ENCODE measurements at places on chromosomes 12 and 14. TPM values are rescaled to one million over a fixed set of nuclear protein-coding genes. Genes with fewer than 3 reads are reported as not detected.

Gene TAC3
- not detected for total RNA-seq

Gene DYRK2
- 42.5 TPM for total RNA-seq

GRCh38 chr12:124036171-124036598 lies 63.2 kb downstream of the ZNF664 start:
- H3K36me3 ChIP-seq: no peaks in the 10 kb centered on the region
- H3K4me1 ChIP-seq: no peaks in the 10 kb centered on the region
- H3K27ac ChIP-seq: no peak overlapping the region
- no peaks in the 10 kb centered on the region for H3K27me3 ChIP-seq

DNA sequence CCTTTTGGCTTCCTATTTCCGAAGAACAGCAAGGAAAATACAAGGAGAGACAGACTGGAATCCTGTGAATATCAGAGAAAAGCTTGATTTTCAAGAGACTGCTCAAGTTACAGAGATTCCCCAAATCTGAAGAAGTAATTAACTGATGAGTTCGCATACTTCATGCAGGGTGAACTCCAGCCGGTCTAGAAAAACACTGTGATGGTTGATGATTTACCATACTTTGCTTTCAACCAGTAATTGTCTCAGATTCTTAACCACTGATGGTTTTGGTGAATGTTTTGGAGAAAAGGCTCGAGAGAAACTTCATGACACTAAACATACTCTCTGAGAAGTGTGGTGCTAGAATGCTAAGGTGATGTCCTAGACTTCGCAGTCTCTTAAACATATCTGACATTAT lies 4.4 kb upstream of the PLXNC1 start:
- H3K4me3 ChIP-seq: no peak overlapping the region
- H3K27me3 ChIP-seq: no peaks in the 10 kb centered on the region
- DNase-seq: no peak
- no peak overlapping the region for H3K27ac ChIP-seq
- H3K36me3 ChIP-seq: no peaks in the 10 kb centered on the region

DNA sequence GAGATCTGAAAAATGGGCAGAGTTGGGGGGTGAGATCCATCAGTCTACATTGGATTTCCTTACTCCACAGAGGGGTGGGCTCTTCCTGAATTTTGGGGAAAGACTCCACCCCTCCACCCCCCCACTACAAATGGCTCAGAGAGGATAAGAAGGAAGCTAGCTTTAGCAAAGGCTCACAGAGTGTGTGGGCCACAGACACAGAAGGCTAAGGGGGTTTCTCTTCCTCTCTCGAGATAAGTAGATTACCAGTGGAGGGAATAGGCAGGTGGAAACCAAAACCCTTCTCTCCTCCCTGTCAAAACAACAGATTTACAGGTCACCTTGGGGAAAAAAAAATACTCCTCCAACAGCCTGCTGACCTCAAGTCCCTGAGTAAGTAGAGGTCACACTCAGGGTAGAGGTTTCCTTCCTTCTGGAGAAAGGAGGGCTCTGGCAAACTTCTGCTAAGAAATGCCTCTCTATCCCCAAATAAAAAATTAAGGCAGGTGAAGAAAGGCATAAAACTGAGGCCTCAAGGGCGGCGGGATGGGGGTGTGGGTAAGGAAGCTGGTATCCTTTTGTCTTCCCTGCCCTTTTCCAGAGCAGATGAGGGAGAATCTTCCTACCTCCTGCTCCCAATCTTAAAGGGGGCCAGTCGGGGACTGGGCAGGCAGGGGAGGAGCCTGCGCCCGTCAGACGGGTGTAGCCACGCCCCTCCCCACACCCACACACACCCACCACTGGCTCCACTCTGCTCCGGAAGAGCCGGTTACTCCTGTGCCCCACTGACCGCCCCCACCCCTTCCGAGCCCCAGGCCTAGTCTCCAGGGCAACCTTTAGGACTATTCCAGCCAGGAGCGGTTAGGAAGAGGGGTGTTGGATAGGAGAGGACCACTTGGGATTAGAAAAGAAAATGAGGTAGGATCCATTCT lies 1.9 kb upstream of the BAZ2A start:
- H3K27ac ChIP-seq: peak overlapping the region; percentile 25
- peak; percentile 92 for DNase-seq
- no peak overlapping the region for H3K4me3 ChIP-seq
- no peaks in the 10 kb centered on the region for H3K4me1 ChIP-seq
- H3K27me3 ChIP-seq: no peaks in the 10 kb centered on the region
